ENCODE measurements at places on chromosomes 5 and 9.

- no peak for DNase-seq
Observed at GRCh38 chr9:71690063-71690688, 78.1 kb downstream of the CEMIP2 start.

DNA sequence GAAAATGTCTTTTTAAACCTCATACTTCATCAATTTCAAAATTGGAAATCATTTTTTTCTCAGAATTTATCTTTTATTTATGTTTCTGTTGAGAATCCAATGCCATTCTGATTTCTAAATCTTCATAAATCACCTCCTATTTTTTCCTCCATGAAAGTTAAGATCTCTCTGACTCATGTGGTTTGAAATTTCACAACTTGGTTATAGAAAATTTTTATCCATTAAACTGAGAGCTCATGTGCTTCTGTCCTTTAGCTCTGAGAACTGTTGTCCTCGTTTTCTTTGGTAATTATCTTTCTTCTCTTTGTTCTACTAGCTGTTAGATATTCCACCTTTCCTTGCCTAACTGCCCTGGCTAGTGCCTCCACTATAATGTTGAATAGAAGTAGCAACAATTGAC lies 1.5 kb upstream of the RNF180 start:
- DNase-seq: no peak

- DNase-seq: no peak
Observed at GRCh38 chr9:30078195-30078594, 2306.2 kb upstream of the ACO1 start.

GRCh38 chr5:21680196-21680595 lies 1172.9 kb downstream of the CDH12 start:
- no peak for DNase-seq

GRCh38 chr5:61625681-61626621 lies 293.9 kb downstream of the ZSWIM6 start:
- DNase-seq: peak; percentile 64

- DNase-seq: no peak
Observed at GRCh38 chr5:135189024-135189423, 155.0 kb upstream of the PITX1 start.

DNA sequence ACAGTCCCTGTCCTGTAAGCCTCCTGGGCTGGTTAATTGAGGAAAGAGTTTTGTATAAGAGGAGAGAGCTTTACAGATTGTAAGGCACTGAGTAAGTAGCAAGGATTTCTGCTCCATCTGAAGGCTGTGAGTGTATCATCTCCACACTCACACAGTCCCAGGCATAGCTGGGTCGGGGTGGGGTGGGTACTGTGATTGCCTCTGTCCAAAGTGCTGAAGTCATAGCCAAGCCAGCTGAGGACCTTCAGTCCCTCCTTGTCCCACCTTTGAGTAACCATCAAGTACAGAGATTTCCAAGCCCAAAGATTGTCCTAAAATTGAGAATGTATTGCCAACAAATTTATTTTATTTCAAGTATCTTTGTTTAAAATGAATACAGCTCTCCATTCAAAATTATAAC lies 5.5 kb upstream of the DNAJB5 start:
- peak; percentile 58 for DNase-seq

DNA sequence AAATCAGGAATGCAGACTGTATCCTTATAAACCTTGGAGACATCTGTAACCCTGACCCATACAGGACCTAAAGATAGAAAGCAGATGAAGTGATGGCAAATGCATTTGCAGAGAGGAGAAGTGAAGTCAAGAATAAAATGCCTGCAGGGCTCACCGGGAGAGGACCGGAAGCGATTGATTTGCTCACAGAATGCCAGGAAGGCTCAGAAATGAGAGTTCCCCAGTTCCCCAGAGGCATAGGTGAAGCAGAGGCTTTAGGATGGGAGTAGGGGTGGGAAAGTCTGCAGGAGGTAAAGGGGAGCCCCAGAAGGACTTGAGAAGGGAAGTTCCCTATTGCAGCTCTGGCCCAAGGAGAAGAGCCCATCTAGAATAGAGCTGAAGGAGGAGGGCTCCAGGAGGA lies 63.9 kb upstream of the TNFAIP8 start:
- no peak for DNase-seq

DNA sequence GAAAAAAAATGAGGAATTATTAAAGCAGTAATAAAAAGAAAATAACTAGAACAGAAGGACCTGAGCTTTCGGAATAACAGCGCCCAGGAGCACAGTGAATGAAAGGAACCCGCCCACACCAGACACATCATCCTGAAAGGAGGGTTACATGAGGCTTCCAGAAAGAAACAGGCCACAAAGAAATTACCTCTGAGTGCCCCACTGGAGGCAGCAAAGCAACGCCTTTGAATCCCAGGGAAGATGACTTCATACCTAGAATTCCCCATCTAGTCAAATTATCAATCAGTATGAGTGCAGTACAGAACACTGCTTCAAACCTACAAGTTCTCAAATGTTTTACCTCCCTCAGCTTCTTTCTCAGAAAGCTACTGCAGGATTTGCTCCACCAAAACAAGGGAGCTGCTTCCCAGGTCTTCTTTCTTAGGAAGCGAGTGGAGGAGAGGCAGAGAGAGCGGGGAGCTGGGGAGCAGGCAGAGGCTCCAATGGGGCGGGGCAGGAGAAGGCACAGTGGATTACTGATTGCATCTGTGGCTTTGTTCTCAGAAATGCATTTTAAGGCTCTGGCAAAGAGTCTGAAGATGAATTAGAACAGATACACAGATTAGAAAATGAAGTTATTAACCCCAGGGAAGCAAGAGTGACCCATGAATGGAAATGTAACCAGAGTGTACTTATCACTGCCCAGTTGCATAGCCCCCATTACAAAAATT lies 87.1 kb downstream of the SEMA4D start:
- no peak for DNase-seq

DNA sequence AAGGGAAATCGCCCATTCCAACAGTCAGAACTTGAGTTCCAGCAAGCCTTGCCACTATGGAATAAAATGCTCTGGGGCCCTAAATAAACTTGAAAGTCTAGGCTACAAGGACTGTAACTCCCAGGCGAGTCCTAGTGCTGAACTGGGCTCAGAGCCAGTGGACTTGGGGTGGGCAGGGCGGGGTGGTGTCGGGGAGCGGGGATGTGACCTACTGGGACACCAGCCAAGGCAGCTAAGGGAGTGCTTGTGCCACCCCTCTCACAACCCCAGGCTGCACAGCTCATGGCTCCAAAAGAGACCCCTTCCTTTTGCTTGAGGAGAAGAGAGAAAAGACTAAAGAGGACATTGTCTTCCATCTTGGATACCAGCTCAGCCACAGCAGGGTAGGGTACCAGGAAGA lies 61.5 kb downstream of the MEIKIN start:
- no peak for DNase-seq

DNA sequence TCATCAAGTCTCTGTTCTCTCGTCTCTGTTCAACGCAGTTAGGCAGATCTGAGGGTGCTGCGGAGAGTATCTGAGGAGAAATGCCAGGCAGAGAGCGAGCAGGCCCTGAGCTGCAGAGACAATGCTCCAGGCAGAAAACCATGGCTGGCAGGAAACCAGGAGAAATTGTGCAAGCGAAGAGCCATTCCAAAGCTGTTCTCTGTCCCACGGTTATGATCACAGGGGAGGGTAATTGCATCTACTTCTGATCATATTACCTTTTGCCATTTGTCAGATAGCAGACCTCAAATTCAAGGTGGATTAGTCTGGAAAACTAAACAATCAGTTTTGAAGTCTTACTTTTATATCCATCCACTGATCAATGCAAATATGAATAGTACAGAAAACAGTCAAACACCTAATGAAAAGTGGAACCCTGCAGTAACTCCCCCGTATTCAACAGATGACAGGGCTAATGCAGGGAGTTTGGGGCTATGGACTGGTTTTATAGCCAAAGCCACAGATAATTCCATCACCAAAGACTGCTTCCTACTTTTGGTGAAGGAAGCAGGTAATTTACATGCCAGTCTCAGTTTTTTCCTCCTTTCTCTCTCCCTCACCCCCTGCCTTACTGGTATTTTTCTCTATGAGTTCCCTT lies 228.0 kb downstream of the DCP2 start:
- no peak for DNase-seq

- no peak for DNase-seq
Observed at GRCh38 chr9:135152614-135153334, 65.3 kb downstream of the OLFM1 start.

- no peak for DNase-seq
Observed at GRCh38 chr5:155884041-155884440, 442.9 kb upstream of the SGCD start.

- DNase-seq: no peak
Observed at GRCh38 chr5:18984559-18985080, 1003.4 kb downstream of the CDH18 start.

DNA sequence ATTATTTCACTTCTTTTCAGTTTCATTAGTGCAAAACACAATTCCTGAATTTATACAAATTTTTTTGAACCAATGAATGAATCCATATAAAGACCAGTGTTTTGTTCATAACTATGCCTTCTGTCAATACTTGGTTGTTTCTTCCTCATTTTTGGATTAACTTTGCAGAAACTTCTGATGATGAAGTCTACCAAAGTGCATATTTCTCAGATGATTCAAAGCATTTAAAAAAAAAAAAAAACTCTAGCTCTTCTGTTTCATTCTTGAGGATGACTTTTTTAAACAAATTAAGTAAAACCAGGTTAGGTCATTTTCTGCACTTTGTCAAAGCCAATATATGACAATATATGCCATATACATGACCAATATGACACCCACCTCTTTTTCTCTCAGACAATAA lies 92.6 kb downstream of the CHSY3 start:
- DNase-seq: no peak

DNA sequence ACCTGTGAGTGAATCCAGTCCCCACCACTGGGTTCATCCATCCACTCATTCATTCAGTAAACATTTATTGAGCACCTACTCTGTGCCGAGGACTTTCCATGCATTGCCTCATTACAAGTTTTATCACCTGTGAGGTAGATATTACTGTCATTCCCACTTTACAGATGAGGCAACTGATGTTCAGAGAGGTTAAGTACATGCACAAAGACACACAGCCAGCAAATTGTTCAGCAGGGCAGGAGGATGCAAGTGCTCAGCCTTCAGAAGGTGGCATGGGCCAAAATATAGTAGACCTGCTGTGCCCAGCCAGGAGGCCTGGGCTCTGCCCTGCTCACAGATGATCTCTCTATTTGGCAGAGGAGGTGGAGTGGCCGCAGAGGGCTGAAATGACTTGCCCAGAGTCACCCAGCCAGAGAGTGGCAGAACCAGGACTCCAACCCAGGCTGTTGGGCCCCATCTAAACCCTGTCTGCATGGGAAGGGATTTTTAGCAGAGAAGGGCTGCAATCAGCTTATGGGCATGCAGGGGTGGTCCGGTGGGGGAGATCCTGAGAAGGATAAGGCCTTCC lies 7.6 kb upstream of the NEURL1B start:
- no peak for DNase-seq

GRCh38 chr5:9500625-9501024 lies 45.2 kb downstream of the SEMA5A start:
- DNase-seq: peak; percentile 35

Measured in right hindlimb (tissue), 1 donor.